Endothelial cell (in vitro differentiated cells): ENCODE measurements at places on chromosomes 5 and 9.

- DNase-seq, result no peak
Observed at GRCh38 chr5:146540414-146540813, 24.4 kb upstream of the GPR151 start.

- no peak for DNase-seq
Observed at GRCh38 chr9:28741459-28741858, 1168.2 kb upstream of the C9orf72 start.

- peak; percentile 7 for DNase-seq
Observed at GRCh38 chr9:87223392-87224246, 274.0 kb upstream of the DAPK1 start.

- DNase-seq, result no peak
Observed at GRCh38 chr9:76357555-76357954, 36.7 kb downstream of the RFK start.

- no peak for DNase-seq
Observed at GRCh38 chr5:20229303-20230005, 241.5 kb upstream of the CDH18 start.

DNA sequence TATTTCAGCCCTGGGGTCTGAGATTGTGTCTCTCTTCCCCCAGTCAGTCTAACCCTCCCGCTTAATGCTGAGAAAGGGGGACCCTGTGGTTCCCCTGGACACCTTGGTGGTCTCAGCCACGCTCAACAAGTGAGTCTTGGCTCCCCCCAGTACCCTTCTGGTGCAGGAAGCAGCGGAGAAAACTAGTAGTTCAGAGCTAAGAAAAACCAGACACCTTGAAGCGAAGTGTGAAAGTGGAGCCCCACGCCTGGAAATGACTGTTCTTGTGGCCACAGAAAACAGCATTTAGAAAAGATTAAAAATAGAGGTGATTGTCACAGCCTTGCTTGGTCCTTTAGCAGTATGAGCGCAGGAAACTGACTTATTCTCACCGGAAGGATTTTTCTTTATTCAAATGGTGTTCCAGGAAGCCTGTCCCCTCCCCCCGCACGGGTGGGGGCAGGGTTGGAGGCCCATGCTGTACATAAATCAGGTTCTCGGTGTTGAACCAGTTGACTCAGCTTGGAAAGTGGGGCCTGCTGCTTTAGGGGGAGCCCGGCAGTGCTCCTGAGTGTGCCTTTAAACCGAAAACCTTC is 8.1 kb downstream of the ARPC5L start:
- DNase-seq, result peak; percentile 36

GRCh38 chr9:32954642-32955041 is 46.8 kb downstream of the APTX start:
- no peak for DNase-seq

DNA sequence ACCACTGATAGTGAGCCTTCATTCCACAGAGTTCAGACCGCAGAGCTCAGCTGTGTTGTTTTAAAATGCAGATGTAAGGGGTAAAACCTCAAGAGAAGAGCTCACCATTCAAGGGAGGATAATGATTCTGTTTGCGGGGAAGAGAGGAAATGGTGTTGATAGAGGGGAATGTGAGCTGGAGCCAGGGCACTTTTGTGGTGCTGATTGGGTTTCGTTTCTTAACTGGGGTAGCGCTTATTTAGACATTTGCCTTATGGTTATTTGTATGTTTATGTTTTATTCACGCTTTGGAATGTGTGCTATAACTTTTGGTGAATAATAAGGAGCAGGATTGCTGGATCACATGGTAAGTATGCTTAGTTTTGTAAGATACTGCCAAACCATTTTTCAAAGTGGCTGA is 42.5 kb downstream of the STXBP1 start:
- DNase-seq, result no peak

DNA sequence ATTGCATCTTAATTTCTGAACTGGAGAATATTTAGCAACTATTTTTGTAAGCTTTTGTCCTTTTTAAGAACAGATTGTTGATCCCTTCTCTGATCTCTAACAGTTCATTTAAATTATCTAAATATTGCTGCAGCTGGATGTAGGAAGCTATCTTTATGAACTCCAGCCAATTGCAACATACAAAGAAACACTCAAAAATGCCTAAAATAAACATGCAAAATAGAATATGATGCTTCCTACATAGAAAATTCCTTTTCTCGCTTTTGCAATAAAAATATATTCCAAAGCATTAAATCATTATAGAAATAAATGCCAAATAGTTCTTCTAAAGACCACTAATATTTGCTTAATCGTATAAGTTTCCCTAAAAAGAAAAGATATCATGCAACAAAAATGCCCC is 218.6 kb downstream of the LURAP1L start:
- no peak for DNase-seq

GRCh38 chr5:57841676-57842363 is 359.2 kb upstream of the ACTBL2 start:
- peak; percentile 17 for DNase-seq

DNA sequence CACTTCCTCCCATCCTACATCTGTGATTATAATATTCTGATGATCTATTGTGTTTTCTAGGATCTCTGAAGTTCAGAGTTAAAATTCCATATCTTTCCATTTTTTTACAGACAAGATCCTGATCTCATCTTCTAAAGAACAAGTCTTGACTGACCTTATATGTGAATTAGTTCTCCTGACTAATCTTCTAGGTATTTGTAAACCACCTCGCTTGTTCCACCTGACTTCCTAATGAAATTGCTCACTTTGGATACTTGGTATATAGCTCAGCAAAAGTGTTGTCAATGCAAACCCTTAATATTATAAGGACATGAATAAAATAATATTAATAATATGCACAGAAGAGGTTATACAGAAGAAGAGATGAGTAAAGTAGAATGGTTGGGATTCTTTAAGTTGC is 68.2 kb upstream of the NR4A3 start:
- DNase-seq, result no peak

DNA sequence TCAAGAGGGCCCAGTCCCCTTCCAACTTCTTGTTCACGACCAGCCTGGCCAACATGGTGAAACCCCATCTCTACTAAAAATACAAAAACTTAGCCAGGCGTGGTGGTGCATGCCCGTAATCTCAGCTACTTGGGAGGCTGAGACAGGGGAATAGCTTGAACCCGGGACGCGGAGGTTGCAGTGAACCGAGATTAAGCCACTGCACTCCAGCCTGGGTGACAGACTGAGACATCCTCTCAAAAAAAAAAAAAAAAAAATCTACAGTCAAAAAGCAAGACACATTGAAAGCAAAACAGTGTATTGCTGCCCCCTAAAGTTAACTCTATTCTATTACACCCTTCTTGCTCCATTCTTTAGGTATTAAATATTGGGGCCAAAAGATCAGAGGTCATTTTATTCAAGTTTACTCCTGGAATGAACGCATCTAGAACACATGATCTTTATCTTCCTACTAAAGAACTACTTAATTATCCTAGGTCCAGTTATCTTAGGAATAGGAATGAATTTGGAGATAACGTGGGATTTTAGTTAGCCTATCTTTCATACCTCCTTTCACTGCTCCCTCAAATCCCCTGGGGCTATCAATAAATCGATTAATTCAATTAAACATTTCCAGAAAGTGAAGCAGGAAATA is 2.4 kb downstream of the ATG12 start:
- no peak for DNase-seq
